ENCODE measurements at places on chromosomes 7 and 10.

DNA sequence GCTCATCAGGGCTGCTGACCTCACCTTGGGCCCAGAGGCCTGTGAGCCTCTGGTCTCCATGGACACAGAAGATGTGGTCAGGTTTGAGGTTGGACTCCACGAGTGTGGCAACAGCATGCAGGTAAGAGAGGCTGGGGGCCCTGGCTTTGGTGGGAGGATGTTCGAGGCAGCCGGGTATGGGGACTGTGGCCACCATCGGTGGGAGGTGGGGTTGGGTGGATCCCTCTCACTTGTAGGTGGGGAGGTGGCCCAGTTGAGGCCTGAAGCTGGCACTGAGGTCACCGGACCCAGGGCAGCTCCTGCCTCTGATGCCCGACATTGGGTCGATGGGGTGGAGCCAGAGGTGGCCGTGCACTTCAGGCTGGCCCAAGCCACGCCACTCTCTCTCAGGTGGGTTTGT lies 406 bp downstream of the ZP3 start:
- no peak for DNase-seq

- DNase-seq: no peak
These were observed 57.1 kb upstream of the IGFBP3 start for GRCh38 chr7:45978010-45978681.

DNA sequence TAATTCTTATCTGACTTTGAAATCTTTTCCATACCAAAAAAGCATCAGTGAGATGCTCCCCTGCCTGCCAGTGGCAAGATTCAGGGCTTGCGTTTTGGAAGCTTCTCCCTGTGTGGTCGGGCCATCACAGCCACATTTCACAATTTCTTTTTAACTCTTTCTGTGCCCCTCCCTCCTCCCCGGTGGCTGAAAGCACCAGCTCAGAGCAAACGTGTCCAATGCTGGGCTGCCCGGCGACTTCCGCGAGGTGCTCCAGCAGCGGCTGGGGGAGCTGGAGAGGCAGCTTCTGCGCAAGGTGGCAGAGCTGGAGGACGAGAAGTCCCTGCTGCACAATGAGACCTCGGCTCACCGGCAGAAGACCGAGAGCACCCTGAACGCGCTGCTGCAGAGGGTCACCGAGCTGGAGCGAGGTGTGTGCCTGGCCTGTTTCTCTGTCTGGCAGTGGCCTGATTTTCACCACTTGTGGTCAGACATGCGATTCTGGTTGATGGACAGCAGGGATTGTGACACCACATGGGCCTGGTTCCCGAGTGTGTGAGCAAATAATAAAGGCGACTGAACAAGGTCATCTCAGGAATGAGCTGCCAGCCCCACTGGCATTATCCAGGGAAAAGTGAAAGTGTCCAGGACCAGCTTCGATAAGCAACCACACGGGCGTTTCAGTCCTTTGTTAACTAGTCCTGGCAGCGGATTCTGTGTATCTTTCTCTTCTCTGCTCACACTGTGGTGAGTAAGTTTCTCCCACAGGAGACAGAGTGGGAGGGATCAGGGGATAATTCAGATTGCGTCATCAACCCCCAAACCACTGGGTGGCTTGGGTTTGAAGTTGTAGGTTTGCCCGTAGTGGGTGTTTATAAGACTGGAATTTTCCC lies 2.6 kb downstream of the NPTX2 start:
- no peak for DNase-seq

DNA sequence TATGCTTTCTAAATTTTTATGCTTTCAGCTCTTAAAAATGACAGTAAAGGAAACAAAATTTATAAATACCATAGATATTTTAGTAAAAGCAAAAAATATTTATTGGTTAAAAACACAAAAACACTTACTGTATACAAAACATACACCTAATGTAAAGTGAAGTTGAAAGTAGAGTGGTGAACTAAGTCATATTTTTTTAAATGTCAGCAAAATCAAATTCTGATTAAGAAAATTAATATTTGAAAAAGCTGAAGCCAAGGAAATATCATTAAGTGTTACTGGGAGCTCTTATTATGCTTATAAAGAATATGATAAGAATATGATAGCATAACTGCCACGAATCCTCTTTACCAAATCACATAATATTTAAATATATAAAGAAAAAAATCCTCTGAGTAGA lies 65.3 kb upstream of the PLXDC2 start:
- DNase-seq: no peak

Data from stimulated activated CD8-positive, alpha-beta memory T cell treated with anti-CD3 and anti-CD28 coated beads, Interleukin-7, amount 100 ng/mL, for 1 hour (primary cell).